ENCODE measurements at places on chromosomes 1 and 21.

DNA sequence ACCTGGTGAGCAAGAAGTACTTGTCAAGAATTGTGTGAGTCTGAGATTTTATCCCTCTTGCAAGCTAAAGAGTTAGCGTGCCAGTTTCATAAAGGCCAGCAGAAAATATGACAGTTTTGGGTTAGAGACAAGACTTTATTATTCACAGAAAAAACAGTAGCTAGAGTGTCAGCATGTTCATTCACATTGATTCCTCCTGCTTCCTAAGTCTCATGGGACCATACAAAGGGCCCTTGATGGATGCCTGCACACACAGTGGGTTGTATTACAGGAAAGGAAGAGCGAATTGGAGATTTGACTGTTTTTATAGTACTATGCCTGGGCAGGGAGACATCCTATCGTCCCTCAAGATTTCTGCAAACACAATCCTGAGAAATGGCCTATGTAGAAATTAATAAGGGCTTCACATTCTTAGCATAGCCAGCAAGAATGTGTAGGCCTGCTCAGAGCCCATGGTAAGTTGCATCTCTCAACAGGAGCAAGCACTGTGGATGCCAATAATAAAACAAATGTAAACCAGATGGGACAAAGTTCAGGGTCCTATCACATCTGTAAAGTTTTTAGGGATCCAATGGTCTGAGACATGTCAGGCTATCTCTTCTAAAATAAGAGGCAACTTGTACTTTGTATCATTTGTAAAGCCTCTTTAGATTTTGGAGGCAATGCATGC is 4.0 kb upstream of the ASPM start:
- no peak for DNase-seq

DNA sequence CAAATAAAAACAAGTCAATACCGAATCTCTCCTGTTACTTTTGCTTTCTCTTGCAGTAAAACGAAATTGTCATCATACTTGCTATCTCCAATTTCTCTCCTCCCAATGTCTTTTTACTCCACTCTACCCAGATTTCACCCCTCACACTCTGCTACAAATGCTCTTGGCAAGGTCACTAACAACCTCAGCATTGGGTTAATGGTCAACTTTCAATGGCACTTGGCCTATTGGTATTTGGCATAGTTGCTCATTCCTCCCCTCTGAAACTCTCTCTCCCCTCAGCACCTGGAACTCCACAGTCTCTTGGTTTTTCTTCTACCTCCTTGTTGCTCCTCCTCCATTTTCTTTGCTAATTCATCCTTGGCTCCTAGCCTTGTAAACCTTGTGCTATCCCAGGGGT is 367.3 kb downstream of the PTPRU start:
- no peak for DNase-seq

DNA sequence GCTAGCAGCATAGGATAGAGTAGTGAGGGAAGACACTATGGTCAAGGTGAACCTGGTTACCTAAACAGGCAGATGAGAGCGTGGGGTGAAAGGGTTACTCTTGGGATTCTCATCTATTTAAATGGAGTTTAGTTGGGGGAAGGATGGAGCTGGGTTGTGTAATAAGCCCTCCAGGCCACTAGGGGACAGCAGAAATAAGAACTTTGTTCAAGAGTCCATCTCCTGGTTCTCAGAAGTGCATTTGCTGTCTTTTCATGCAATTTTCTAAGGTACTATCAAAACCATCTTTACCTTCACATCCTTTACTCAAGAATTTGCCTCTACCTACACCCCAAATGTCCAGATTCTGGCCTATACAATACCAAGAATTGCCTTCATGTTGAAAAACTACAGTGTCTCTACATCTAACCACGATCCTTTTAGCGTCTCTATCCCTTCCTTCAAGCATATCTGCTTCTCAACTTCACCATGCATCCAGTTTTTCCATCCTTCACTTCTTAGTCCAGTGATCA is 28.0 kb downstream of the SLAMF1 start:
- no peak for DNase-seq

- no peak for DNase-seq
These were observed 9.8 kb upstream of the GJA8 start for GRCh38 chr1:147892731-147893214.

- DNase-seq = no peak
These were observed 3.5 kb upstream of the LRRC38 start for GRCh38 chr1:13517193-13517812.

- no peak for DNase-seq
These were observed 1422.5 kb downstream of the KCNT2 start for GRCh38 chr1:195185736-195186135.

DNA sequence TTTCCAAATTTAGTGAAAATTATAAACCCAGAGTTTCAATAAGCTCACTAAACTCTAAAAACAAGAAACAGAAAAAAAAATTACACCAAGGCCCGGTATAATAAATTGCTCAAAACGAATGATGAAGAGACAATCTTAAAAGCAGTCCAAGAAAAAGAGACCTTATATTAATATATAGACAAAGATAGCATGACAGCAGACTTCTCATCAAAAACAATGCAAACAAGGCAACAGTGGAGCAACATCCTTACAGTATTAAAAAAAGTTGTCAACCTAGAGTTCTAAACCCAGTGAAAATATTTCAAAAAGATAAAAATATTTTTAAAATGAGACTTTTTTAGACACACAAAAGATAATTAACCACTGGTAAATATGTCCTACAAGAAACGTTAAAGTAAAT is 46.7 kb downstream of the KIFAP3 start:
- no peak for DNase-seq

GRCh38 chr1:155773221-155773620 is 83.8 kb downstream of the GON4L start:
- no peak for DNase-seq

- no peak for DNase-seq
These were observed 389.1 kb downstream of the HLX start for GRCh38 chr1:221268295-221268694.

DNA sequence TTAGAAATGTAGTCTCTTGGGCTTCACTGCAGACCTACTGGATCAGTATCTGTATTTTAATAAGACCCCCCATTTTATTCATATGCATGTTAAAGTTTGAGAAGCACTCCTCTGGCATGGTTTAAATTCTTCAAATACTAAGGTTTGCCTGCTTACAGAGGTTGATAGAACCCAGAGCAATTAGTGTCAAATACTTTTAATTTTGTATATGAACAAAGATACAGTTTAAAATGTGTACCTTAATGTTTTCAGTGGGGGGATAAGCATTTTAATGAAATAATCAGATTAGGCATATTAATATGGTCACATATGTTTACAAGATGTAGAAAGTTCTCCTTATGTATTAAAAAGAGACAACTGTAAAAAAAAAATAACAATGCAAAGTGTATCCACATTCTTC is 40.4 kb upstream of the EPS15 start:
- no peak for DNase-seq

GRCh38 chr21:21690068-21690665 is 692.0 kb downstream of the NCAM2 start:
- no peak for DNase-seq

- no peak for DNase-seq
These were observed 17.5 kb downstream of the RNF2 start for GRCh38 chr1:185062710-185063370.

DNA sequence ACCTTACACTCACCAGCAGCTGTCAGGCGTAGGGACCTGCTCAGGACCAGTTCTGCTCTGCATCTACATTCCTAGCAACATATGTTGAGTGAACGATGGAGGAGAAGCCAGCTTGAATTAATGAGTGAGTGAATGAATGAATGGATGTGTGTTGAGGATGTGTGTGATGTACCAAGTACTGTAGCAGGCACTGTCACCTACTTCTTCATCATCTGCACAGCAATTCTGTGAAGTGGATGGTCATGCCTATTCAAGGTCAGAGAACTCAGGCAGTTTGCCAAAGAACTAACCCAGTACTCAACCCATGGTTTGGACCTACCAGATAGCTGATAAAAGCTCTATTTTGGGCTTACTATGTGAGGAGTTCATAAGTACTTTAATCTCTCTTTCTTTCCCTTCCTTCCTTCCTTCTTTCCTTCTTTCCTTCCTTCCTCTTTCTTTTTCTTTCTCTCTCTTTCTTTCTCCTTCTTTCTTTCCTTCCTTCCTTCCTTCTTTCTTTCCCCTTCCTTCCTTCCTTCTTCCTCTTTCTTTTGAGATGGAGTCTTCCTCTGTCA is 56.9 kb downstream of the ATP1A1 start:
- no peak for DNase-seq

DNA sequence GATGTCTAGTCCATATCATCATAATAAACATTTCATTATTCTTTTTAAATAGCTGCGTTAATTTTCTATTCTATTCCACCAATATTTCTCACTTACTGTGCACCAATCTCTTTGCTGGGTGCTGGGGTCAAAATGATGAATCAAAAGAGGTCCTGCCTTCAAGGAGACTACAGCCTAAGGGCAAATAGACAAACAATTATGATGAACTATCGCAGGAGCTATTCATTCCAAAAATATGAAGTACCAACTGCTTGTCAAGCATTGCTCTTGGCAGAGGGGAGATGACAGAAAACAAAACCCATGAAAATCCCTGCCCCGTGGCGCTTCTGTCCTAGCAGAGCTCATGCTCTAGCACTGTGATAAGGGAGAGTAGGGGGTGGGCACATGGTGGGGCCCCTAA is 28.8 kb upstream of the SLC26A9 start:
- no peak for DNase-seq

- DNase-seq = no peak
These were observed 78.0 kb downstream of the SYT6 start for GRCh38 chr1:114075546-114076242.

DNA sequence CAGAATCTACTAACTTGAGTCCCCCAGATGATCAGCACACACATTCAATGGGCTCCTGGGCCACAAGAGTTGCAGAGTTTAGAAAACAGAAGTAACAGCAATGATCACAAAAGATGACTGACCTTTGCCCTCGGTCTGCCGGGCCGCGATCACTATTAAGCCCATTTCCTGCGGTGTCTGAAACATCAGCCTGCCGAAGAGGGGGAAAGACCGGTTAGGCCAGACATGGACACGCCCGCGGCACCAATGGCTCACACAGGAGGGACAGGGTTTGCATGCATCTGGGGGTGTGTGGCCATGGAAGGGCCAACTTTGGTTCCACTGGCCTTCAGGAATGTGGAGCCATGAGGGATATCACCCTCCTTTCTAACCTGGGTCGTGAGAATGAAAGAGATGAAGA is 68.2 kb downstream of the SIM2 start:
- DNase-seq = no peak

- DNase-seq = no peak
These were observed 634.8 kb upstream of the ADGRL2 start for GRCh38 chr1:81165963-81166362.

GRCh38 chr1:55522353-55522903 is 307.3 kb upstream of the USP24 start:
- DNase-seq = no peak

GRCh38 chr1:63205776-63206175 is 116.6 kb upstream of the FOXD3 start:
- DNase-seq = no peak

- no peak for DNase-seq
These were observed 411 bp downstream of the FAM229A start for GRCh38 chr1:32361674-32362473.

- no peak for DNase-seq
These were observed 194.5 kb upstream of the PLD5 start for GRCh38 chr1:242718967-242719366.

- DNase-seq = no peak
These were observed 2.8 kb upstream of the PHLDA3 start for GRCh38 chr1:201471772-201472171.
